Right renal cortex interstitium (tissue), 3 donors: ENCODE measurements at places on chromosomes 12 and 14. TPM values are rescaled to one million over a fixed set of nuclear protein-coding genes. Genes with fewer than 3 reads are reported as not detected.

Gene CFAP251
- 11.7 TPM for polyA plus RNA-seq

DNA sequence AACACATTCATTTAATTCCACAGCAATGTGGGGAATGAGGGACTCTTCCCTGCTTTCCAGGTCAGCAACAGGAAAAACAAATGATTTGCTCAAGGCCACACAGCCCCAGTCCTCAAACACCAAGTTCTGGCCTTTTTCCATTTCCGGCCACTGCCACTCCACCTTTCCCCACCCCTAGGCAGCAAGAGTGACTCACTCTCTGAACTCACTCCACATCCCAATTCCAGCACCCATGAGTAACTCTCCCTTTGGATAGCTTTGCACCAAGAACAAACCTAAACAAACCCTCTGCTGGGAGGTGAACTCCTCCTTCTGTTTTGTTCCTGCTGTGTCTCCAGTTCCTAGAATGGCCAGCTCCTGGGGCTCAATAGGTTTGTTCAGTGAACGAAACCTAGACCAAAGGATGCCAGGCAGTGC is 30.4 kb upstream of the PLEKHG6 start:
- no peak for DNase-seq

DNA sequence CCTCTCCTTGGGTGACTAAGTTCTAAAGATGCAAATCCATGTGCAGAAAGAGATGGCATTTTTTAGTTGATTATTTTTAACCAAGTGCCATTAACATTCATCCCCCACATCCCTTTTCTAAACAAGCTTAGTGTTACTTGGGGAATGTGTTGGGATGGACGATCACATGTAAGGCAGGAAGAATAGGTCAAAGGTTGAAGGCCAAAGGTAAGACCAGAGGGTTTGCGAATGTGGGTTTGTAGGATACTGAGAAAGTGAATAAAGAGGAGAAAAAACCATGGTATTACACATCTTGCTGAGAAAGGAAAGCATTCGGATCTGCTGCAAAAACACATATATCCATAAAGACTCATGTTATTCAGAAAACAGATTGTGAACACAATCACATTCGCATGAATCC is 111.6 kb downstream of the GCH1 start:
- DNase-seq = no peak

DNA sequence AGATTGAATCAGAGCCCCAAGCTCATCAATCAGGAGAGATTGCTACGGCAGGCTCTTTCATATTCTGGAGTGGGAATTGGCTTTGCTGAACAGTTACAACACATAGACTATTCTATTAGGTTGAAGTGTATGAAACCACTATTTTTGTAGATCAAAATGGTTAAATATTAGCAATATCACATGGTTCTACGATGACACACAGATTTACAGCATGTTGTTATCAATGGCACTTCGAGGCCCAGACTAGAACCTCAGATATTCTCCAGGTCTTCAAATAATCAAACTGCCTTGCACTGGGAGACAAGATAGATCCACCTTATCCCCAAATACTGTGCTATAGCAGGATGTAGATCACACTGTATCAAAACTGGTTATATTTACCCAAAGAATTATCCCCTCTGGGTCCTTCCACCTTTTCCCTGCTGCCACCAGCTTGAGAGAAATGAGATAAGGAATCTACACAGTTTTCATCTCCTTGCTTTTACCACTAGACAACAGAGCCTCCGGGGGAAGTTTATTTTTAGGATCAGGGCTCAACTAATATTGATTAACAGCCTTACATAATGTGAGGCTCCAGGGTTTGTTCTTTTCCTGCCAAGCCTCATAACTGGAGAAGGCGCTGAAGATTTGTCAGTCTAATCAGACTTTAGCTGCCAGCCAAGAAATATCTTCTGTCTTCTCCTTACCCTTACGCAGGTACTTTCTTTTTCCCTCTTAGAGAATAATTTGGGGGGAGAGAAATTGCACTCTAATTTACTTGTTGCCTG is 507.1 kb downstream of the DIO2 start:
- DNase-seq = no peak

DNA sequence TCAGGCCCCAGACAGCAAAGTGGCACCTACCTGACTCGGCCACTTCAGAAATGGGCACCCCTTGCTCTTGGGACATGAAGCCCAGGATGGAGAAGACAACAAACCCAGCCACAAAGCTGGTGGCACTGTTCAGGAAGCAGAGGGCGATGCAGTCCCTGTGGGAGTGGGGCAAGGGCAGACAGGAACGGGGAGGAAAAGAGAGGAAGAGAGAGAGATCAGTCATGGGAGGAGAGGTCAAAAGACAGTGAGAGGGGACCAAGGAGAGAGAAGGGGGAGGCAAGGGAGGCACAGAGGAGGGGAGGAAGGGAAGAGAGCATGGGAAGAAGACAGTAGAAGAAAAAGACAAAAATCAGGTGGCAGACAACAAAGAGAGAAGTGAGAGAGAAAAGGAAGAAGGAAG is 16.6 kb downstream of the SLC6A12 start:
- DNase-seq = no peak

DNA sequence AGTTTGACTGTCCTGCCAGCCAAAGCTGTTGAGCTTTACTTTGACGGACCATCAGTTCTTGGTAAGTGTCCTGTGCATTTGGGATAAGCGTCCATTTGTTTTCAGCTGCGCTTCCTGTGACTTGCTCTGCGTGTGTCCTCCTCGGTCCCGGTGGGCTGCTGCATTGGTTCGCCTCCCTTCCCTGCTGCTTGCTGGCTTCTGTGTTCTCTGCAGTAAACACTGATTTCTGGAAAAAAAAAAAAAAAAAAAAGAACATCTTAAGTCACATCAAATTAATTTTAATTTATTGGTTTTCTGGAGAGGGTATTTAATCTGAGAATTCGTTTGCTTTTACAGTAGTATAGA is 264.1 kb downstream of the SEC23A start:
- no peak for DNase-seq

GRCh38 chr14:99479906-99480869 is at the start of gene SETD3:
SETD3 (minus strand) TSS chr14:99480859; CDS start chr14:99465805, 15,054 bp downstream.
- DNase-seq = no peak
